ENCODE measurements at places on chromosomes 1 and 21. TPM values are rescaled to one million over a fixed set of nuclear protein-coding genes. Genes with fewer than 3 reads are reported as not detected.

DNA sequence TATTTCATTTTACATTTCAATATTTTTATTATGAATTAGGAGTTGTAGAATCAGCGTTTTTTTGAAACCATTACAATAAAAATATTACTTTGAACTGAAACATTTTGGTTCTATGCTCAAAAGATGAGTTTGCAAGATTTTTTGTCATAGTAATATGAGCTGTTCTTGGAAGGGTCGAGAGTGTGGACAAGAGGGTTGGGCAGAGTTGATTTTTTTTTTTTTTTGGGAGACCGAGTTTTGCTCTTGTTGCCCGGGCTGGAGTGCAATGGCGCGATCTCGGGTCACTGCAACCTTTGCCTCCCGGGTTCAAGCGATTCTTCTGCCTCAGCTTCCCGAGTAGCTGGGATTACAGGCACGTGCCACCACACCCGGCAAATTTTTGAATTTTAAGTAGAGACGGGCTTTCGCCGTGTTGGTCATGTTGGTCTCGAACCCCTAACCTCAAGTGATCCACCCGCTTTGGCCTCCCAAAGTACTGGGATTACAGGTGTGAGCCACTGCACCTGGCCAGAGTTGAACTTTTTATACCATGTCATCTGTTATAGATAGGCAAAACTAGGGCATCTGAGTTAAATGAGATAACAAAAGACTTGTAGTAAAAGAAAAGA lies 3.3 kb downstream of the CACYBP start:
- no peak for DNase-seq

DNA sequence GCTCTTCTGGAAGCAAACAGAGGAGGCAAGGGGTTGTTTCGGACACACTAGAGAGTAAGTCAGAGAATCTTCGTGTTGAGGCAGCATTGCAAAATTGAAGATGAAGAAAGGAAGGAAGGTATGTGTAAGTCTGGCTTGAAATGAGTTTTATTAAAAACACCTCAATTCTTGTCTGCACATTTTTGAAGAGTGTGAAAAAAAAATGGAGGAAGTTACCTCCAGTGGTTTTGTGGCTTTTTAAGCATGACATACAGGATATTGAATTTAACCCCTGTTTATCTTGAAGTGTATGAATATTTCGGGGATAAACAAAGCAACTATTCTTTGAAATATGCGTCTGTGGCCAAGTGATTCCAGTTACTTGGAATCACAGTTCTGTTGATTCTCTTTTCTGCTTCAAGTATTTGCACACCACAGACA lies 203.2 kb upstream of the SGIP1 start:
- DNase-seq, result no peak

GRCh38 chr1:21123287-21123948 lies 53.3 kb downstream of the EIF4G3 start:
- DNase-seq, result no peak

- DNase-seq, result peak; percentile 41
These were observed 107.7 kb upstream of the LMO4 start for GRCh38 chr1:87220993-87221392.

DNA sequence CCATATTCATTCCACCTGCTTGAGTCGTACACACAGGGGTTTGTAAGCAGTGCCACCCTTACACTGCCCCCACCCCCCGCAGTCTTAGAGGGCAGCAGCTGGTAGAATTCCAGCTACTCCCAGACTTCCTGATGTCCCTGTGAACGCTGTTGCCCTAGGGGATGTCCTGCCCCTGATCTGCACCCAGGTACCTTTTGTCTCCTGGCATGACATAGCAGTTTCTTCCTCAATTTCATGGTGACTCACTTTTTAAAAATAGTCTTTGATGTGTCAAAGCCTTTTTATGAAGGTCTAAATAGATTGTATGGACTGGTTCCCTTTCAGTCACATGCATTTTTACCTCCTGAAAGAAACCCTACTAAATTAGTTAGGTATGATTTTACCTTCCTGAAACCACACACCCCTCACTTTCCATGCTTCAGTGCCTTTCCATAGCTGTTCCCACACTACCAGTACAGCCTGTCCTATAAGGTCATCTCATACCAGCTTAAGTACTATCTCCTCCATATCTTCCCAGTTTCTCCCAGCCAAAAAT lies 76.4 kb downstream of the ST3GAL3 start:
- peak; percentile 65 for DNase-seq

DNA sequence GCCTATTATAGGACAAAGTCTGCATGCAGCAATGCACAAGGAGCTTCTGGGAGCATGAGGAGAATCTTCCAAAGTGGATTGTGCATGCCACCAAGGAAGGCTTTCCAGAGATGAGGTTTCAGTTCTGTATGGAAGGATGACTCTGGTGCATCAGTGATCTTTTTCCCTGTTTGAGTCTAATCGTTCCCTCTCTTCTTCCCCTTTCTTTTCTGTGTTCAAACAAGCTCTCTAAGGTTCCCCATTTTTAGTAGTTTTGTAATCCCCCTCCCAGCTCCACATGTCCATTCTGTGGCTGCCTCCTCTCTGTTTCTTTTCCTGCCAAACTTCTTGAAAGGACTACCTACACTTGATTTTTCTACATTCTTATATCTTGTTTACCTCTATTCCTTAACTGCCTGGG lies 43.3 kb upstream of the USP25 start:
- DNase-seq, result no peak

DNA sequence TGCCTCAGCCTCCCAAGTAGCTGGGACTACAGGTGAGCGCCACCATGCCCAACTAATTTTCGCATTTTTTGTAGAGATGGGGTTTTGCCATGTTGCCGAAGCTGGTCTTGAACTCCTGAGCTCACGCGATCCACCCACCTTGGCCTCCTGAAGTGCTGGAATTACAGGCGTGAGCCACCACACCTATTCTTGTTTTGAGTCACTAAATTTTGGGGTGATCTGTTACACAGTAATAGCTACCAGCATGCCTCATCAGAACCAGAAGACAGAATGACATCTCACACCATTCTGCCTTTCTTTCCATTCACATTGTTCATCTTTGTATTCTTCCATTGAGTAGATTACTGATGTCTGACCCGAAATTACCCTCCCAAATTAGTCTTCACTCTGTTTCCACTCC lies 9.1 kb downstream of the RHBDL2 start:
- DNase-seq, result no peak

- DNase-seq, result no peak
These were observed 135.3 kb downstream of the ADGRL4 start for GRCh38 chr1:78871249-78871648.

GRCh38 chr1:31725134-31725533 lies 21.3 kb upstream of the COL16A1 start:
- no peak for DNase-seq

SEC16B gene
- total RNA-seq, result 0.46 TPM
